ENCODE measurements at places on chromosomes 12 and 14.
A peak's percentile ranks its signal among the peaks of the same experiment; 100 is the strongest.

- no peak for DNase-seq
Measured at GRCh38 chr14:90421001-90421631, 24.3 kb downstream of the CALM1 start.

DNA sequence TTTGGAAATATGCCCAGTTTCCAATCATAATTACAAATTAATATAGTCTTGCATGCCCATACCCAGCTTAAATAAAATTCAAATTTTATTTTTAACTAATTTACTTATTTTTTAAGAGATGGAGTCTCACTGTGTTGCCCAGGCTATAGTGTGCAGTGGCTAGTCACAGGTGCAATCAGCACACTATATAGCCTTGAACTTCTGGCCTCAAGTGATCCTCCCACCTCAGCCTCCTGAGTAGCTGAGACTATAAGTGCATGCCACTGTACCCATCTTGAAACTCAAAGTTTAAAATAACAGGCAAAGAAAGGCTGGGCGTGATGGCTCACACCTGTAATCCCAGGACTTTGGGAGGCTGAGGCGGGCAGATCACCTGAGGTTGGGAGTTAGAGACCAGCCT lies 10.3 kb downstream of the MLH3 start:
- DNase-seq, result no peak

GRCh38 chr14:104700225-104700651 lies 10.8 kb downstream of the INF2 start:
- no peak for DNase-seq

DNA sequence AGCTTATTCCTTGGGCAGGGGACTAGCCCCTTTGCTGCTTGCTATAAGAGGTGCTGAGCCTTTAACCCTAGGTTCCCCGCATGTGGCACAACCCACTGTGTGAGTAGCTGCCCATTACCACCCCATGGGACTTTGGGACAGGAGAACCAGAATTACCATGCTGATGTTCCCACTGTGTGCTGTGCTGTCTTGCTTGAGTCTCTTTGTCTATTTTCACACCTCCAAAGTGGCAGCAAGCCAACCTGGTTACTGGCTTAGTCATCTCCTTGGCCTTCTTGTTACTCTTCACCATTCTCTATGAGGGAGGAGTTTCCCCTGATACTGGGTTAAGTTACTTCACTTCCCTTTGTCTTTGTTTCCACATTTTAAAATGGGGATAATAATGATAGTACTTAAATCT lies 73.4 kb upstream of the ETV6 start:
- DNase-seq, result no peak

GRCh38 chr12:45425426-45425825 lies 209.5 kb downstream of the ANO6 start:
- no peak for DNase-seq

- DNase-seq, result no peak
Measured at GRCh38 chr12:104446646-104447421, 9.9 kb upstream of the CHST11 start.

DNA sequence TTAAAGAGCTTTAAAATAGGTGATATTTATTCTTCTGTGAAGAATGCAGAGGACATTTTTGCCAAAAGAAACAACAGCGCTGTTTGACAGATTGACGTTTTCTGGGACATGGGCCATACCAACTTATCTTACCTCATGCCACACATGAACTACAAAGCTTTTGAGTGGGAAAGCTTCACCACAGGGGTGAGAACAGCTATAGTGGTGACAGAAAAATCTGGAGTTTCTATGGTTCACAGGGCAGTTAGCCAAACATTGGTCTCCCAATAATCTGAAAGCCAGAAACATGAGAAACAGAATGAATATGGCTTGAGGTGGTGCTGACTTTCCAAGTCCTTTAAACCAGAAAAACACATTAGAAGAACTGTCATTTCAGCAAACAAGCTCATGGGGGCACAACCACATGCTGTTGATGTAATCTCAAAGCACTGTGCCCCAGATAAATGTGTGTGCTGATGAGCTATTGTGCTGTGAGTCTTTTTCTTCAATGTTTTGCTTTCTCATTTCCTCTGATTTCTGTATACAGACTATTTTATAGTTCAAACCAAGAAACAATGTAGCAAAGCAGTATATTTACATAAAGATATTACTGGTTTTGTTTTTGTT lies 905.4 kb downstream of the SLC16A7 start:
- DNase-seq, result peak; percentile 36

DNA sequence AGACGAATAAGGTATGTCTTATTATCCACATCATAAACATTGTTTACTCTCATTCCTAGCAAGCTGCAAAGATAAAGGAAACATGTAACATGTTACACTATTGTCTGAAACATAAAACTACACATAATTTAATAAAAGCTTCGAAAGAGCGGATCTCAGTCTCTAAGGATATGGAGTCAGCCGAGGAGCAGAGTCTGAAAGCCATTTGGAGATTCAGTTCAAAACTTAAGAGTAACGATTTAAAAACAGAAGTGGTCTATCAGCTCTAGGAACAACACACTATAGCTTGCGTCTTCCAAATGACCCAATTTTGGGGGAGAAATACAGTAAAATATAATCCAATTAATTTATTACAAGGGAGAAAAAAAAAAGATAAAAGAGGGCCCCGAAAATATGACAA lies 775 bp downstream of the NEMF start:
- peak; percentile 3 for DNase-seq

- DNase-seq, result peak; percentile 47
Measured at GRCh38 chr14:74671789-74672188, 41.1 kb downstream of the AREL1 start.
